Upper lobe of left lung (tissue), 6 donors: ENCODE measurements at places on chromosomes 7 and 10.

- DNase-seq: no peak
Measured at GRCh38 chr7:135392701-135393100, 117.2 kb downstream of the CNOT4 start.

- no peak for DNase-seq
Measured at GRCh38 chr7:95004618-95005247, 97.3 kb downstream of the PPP1R9A start.

DNA sequence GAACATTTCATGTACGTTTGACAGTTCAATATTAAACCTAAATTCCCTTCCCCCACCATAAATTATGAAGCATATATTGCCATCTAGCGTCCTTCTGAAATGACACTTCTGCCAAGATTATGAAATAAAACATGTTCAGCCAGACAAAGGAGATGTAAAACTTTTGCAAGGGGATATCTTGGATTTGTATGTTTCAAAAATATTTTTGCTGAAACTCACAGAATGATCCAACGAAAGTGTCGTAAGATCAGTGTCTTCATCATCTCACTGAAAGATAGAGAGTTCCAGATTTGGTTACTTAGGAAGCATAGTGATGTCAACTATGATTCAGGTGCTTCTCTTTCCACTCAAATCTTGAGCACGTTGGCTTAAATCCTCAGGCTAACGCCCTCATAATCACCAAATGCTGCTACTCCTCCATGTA lies 904.3 kb downstream of the XPNPEP1 start:
- no peak for DNase-seq

- no peak for DNase-seq
Measured at GRCh38 chr10:59830601-59831259, 75.6 kb downstream of the CCDC6 start.

DNA sequence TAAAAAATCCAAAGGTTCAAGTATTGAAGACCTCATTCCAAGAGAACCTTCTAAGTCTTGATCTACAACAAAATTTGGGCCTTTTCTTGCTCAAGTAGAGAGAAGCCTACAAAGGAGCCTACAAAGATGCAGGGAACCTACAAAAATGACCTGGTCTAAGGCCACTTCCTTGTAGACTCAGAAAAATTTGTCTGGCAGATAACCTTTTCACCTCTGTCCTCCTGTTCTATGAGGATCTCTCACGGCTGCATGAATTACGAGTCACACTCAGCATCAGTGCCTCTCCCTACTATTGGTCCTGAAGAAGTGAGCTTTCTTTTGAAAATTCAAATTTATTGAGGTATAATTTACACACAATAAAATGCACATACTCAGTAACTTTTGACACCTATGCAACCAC lies 29.3 kb downstream of the CCNJ start:
- DNase-seq: no peak

GRCh38 chr7:8129318-8129659 lies 132.7 kb downstream of the ICA1 start:
- no peak for DNase-seq

DNA sequence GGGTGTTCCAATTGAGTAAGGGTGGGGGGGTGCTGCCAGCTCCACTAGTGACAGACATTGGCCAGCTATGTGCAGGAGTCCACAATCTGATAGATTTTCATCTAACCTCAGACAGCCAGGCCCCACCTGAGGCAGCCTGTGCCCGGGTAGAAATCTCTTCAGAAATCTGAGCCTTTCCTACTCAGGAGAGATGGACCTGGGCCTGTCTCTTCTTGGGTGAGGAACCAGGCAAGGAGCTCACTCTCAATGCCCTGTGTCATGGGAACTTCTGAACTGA lies 86.9 kb downstream of the UBE2H start:
- DNase-seq: no peak

- DNase-seq: no peak
Measured at GRCh38 chr7:40887099-40887498, 752.3 kb downstream of the SUGCT start.

GRCh38 chr10:111087331-111087756 lies 10.5 kb downstream of the ADRA2A start:
- no peak for DNase-seq
